ENCODE measurements at places on chromosomes 16 and 17.

- no peak for DNase-seq
Measured at GRCh38 chr17:44757045-44757917, 1.5 kb upstream of the ADAM11 start.

DNA sequence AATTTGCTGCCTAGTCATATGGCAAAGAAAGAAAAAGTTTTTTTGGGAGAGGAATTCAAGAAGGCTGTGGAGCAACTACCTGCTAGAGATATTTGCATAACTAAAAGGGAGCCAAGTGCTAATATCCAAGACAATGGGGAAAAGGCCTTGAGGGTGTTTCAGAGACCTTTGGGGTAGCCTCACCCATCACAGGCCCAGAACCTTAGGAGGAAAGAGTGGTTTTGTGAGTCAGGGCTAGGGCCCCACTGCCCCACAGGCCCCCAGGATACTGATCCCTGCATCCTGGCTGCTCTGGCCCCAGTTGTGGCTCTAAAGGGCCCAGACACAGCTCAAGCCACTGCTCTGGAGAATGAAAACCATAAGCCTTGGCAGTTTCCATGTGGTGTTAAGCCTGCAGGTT is 41.9 kb upstream of the SDK2 start:
- DNase-seq, result no peak

DNA sequence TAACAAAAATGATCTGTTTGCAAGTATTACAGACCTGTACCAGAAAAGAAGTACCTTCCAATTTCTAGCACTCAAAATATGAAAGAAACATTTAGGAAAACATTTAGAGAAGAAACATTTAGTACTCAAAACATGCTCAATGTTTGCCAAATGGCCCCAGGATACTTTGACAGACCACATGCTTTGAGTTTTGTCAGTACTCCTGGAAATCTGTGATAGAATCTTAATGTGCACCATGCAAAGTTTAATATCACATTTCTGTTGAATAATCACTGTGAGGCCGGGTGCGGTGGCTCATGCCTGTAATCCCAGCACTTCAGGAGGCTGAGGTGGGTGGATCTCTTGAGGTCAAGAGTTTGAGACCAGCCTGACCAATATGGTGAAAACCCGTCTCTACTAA is 8.5 kb upstream of the ZC3H7A start:
- DNase-seq, result no peak

DNA sequence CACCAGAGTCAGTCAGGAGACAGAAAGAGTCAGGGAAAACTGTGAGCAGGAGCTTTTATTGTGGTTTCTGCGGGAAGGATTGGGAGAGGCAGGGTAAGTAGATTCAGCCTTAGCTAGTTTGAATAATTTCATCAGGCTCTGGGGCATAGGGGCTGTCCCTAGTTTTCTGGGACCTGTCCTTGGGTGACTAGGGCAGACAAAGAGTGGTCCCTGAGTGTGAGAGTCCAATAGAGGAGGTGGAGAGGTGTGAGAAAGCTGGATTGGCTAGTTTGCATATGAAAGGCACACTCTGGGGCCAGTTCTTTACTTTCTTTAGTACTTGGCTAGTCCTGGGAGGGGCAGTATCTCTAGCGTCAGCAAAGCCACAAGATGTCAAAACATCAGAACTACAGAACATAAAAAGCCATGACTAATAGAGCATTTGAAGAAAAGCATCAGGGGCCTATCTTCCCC is 255.6 kb downstream of the HS3ST3A1 start:
- DNase-seq, result no peak

DNA sequence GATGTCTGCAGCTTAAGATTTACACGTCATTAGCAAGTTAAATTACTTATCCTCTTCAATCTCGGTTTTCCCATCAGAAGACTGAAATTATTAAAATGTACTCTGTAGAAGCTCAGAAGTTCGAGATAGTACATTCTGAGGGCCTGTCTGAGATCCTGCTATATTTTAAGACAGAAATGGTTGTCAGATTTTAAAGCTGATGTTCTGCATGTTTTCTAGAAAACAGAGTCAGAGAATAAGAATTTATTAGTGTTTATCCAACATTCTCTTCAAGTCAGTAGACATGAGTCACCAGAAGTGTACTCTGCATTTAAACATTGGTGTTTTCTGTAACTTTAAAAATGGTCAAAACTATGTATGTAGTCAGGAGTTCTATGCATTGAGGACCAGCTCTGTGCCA is 155.2 kb upstream of the MYOCD start:
- DNase-seq, result no peak

- no peak for DNase-seq
Measured at GRCh38 chr16:3059723-3060242, 5.7 kb upstream of the IL32 start.

DNA sequence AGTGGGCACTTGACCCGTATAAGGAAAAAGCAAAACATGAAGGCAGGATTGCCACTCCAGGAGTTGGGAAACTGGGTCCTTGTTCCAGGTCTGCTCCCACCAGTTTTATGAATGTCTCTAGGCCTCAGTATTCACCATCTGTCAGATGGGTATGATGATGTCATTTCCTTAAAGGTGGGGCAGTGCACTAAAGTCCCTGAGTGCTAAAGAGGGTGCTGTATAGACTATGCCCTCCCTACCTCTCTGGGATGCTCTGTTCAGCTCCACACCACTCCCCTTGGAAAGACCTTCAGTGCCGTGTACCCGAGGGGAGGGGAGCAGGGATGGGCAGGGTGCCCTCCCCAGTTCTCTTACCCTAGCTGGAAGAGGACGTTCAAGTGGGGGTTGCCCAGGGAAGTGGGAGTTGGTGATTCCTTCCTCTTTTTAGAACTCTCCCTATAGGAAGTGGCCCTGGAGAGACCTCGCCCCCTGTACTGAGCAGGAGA is 2.2 kb downstream of the LASP1 start:
- no peak for DNase-seq

DNA sequence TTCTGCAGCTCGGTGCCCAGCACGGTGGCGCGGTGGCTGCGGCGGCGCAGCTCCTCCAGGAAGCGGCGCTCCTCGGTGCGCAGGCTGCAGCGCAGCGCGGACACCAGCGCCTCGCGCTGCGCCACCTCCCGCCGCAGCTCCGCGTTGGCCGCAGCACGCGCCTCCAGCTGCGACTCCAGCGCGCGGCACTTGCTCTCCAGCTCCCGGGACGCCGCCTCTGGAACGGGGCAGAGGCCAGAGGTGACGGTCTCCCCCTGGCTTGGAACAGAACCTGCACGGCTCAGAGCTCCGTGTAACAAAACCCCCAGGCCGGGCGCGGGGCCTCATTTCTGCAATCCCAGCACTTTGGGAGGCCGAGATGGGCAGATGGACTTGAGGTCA is 13.2 kb upstream of the CLUH start:
- DNase-seq, result no peak

DNA sequence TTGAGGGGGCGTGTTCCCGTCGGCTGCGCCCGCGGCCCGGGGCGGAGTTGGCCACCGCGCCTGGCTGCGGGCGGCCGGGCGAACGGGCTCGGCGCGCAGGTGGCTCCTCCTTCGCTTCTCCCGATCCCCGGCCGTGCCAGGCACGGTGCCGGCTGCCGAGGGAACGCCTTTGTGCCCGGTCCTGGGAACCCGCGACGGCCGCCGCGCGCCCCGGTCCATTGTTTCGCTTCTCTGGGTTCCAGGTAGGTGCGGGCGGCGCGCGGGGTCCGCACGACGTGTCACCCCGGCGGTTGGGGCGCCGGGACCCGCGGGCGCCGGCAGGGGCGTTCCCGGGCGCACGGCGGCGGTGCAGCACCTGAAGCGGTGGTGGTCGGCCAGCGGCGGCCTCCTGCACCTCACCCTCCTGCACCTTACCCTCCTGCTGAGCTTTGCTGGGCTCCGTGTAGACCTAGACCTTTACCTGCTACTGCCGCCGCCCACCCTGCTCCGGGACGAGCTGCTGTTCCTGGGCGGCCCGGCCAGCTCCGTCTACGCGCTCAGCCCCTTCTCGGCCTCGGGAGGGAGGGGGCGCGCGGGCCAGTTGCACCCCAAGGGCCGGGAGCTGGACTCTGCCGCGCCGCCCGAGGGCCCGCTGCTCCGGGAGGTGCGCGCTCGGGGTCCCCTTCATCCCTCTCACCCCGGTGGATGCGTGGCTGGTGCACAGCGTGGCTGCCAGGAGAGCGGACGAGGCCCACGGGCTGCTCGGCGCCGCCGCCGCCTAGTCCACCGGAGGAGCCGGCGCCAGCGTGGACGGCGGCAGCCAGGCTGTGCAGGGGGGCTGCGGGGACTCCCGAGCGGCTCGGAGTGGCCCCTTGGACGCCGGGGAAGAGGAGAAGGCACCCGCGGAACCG is 99.9 kb downstream of the EFCAB13 start:
- DNase-seq, result peak; percentile 24

- DNase-seq, result peak; percentile 64
Measured at GRCh38 chr17:79788989-79789942, 7.6 kb downstream of the CBX8 start.

GRCh38 chr16:49857423-49858181 is 1.7 kb upstream of the ZNF423 start:
- DNase-seq, result peak; percentile 89

DNA sequence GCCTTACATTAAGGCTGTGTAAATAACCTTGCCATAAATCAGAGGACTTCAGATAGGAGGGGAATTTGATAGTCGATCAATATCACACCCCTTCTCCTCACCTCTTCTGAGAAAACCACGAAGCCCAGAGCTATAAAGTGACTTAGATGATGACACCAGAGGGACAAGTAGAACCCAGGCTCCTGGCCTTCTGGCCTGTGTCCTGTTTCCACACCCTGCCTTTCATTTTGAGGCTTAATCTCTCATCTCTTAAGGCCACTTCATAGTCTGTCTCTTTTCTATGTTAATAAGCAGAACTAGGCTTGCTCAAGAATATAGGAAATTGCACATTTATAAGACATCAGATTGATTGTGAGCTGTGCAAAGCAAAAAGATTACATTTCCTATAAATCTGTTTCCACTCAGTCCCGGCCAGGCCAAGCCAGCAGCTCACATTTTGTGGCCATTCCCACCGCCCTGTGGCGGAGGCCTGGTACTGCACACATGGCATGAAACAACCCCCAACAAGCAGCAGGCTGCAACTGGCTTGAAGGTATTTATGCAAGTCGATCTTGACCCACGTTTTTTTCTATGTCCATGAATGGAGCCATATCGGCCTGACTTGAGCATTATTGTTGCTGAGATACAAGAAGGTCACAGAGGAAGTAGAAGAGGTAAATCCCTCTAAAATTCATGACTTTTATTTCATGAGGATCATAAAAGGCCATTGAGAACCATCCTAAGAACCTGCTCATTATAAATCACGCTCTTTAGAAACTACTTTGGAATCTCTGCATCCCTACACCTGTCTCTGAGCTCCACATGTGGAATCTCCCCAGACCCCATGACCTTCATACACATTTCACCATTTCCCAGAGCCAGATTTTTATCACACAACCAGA is 93.7 kb downstream of the PMP22 start:
- peak; percentile 81 for DNase-seq

- DNase-seq, result no peak
Measured at GRCh38 chr17:33874617-33875060, 380.4 kb upstream of the CCL2 start.

DNA sequence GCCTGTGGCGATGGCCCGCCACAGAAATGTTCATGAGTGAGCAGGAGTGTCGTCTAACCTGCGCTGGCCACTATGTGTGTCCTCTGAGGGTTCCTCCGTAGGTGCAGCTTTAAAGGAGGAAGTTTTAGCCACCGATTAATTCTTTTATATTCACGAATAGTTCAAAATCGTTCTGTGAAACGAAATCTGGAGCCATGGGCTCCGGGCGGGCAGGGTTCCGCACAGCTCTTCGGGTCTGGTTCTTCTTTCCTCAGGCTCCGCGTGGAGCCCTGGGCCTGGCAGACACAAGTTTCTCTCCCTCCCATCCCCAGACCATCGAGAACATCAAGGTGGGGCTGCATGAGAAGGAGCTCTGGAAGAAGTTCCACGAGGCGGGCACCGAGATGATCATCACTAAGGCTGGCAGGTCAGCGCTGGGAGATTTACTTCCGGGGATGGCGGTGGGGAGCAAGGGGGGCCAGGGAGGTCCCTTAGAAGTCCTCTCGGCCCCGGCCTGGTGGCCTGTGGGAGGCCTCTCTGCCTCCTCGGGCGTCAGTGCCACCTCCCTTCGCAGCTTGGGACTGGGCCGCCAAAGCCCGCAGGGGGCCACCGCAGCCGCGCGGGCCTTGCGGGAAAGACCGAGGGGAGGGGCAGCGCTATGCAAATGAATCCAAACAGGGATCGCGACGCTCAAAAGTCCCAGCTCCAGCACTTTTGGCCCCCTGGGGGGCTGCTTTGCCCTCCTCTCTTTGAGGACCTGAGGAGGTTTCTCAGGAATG is 5.2 kb downstream of the TBX4 start:
- no peak for DNase-seq

GRCh38 chr16:73890186-73891128 is 406.2 kb upstream of the PSMD7 start:
- DNase-seq, result peak; percentile 72
